Fibroblast of upper back skin (primary cell): ENCODE measurements at places on chromosomes 7 and 10.
A peak's percentile ranks its signal among the peaks of the same experiment; 100 is the strongest.

- DNase-seq = no peak
Measured at GRCh38 chr7:71182438-71182935, 50.5 kb downstream of the GALNT17 start.

- DNase-seq = no peak
Measured at GRCh38 chr10:78914502-78915189, 154.1 kb upstream of the ZMIZ1 start.

GRCh38 chr10:110009736-110010475 lies 2.1 kb downstream of the ADD3 start:
- DNase-seq = no peak

GRCh38 chr7:11252705-11253272 lies 279.1 kb downstream of the PHF14 start:
- no peak for DNase-seq

DNA sequence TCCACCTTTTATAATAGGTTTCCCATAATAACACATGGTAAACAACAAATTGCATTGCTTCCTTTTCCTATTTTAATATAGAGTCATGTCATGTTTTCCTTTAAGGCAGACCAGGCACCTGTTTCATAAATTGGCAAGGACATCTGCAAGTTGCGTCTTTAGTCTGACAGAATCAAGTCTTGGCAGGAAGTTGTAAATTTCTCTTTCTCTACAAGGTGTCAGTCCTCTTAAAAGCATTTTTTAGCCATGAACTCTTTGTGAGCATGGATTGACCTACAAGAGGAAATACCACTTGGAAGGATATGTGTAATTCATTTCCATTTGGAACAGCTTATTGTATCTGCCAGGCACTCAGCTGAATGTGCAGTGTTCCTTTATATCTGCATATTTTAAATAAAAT lies 176.8 kb downstream of the PRKG1 start:
- peak; percentile 16 for DNase-seq

DNA sequence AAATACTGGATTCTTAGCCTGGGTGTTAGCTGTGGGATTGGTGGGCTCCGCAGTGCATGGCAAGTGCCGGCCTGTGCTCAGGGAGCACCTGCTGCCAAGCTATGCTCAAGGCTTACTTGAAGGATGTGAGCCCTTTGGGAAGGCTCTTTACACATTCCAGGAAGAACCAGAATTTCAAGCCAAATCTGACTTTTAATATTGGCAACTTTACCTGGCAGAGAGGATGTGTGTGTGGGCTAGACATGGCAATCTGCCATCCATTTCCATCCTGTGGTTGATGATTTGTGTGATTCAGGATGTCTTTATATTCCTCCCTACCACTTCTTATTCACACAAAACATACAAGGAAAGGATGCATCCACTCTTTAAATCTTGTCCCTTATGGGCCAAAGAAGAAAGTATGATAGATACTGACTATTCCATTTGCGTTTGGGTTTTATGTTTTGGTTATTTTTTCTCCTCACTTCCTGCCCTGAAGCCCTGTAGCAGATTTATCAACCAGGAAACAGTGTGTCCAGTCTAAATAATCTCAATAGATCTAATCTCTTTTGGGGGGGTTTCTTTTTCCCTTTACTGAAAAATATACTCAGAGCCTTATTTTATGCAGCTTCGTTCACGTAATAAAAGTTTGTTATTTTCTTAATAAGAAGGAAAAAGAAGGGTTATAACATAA lies 247.1 kb downstream of the COBL start:
- peak; percentile 34 for DNase-seq

- no peak for DNase-seq
Measured at GRCh38 chr10:43681220-43681619, 32.5 kb upstream of the ZNF32 start.

- no peak for DNase-seq
Measured at GRCh38 chr7:157016352-157017041, 6.0 kb upstream of the MNX1 start.

- DNase-seq = no peak
Measured at GRCh38 chr7:129525225-129525862, 23.0 kb downstream of the SMKR1 start.

DNA sequence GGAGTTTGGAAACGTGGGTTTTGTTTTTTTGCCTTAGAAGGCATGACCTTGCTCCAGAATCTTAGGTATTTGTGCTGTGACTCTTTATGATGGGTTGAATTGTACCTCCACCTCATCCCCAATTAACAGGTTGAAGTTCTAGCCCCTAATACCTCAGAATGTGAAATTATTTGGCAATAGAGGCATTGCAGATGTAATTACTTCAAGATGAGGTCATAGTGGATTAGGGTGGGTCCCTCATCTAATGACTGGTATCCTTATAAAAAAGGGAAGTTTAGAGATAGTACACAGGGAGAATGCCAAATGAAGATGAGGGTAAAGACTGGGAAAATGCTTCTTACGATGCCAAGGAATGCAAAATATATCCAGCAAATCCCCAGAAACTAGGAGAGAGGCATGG lies 3.0 kb upstream of the FAM200A start:
- no peak for DNase-seq

- no peak for DNase-seq
Measured at GRCh38 chr7:151925446-151926335, 30.6 kb upstream of the GALNTL5 start.

DNA sequence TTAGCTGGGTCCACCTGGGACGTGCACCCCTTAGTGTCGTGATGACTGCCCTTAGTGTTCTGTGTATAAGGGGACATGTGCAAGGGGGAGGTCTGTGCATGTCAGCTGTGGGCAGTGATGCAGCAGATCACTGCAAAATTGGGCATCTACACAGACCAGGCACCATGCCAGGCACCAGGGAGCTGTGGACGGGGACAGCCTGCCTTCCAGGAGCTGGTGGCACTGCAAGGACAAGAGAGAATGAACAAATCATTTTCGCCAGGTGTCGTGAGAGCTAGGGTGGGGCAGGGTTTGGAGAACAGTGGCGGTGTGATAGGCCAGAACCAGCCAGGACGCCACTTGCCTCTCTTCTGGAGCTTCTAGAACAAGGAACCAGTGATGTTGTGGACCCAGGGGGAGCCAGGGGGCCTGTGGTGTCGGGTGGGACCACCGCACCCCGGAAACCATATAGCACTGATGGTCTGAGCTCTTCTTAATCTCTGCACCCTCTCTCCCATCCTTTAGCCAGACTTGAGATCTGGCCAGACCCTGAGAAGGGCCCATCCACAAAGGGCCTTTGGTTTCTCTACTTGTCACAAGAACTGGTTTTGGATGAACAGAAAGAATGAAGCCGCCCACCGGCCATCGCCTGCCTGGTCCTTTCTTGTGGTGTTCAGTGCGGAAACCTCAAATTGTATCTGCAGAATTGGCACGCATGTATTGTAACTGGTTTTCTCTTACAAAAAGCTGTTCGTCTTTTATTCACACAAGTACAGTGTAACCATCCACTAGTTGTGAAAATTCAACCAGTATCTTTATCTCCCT lies 30.7 kb downstream of the PRF1 start:
- DNase-seq = no peak

DNA sequence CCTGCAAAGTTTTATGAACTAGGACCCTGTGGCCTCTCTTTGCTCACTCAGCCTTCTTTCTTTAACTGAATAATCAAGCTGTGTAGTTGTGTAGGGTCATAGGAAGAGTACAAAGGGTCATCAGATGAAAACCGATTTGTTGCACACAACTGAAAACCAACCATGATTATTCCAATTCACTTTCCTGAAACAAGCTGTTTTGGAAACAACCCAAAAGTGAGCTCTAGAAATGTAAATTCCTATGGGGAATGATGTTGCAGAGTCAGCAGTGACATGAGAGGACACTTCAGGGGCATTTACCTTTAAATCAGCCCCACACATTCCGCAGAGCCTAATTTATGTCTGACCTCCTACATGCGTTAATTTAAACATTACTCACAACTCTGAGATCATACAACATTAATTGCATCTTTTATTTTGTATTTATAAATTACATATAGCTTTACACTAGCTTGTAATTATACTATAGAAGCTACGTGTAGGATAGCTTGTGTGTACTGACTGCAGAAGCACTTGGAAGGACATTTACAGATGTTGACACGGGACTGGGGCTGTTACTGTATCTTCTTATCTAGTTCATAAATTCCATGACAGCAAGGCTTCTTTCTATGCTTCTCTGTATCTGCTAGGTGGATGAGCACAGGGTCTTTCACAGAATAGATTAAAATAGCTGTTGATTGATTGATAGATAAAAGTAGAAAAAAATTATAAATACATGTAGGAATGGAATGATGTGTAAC lies 139.9 kb upstream of the AKR1E2 start:
- DNase-seq = no peak

- DNase-seq = peak; percentile 76
Measured at GRCh38 chr10:100506596-100507356, 12.9 kb downstream of the SEC31B start.

DNA sequence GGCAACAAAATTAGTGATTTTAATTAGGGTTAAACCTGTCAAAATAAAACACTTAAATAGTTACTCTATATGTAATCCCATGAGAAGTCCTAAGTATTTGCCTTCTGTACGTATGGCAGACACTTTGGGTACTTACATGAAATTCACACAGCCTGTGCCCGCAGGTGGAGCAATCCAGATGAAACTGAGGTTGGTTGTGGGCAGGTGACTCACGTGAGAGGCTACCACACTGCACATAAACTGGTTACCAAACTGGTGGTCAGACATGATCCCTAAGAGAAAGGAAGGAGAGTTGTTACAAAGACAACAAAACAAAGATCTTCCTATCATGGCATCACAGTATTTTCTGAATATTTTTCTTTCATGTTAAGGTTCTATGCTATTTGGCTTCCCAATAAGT lies 156.1 kb downstream of the RELN start:
- no peak for DNase-seq

- DNase-seq = no peak
Measured at GRCh38 chr7:92460510-92460909, 13.2 kb downstream of the GATAD1 start.

- DNase-seq = peak; percentile 28
Measured at GRCh38 chr7:23893942-23894891, 184.2 kb downstream of the STK31 start.

GRCh38 chr10:28314211-28314610 lies 11.3 kb upstream of the MPP7 start:
- no peak for DNase-seq

GRCh38 chr7:124250297-124251034 lies 217.6 kb upstream of the TMEM229A start:
- no peak for DNase-seq

GRCh38 chr10:44924261-44925040 lies 13.3 kb downstream of the TMEM72 start:
- DNase-seq = no peak

- no peak for DNase-seq
Measured at GRCh38 chr7:70585071-70585470, 546.9 kb upstream of the GALNT17 start.

DNA sequence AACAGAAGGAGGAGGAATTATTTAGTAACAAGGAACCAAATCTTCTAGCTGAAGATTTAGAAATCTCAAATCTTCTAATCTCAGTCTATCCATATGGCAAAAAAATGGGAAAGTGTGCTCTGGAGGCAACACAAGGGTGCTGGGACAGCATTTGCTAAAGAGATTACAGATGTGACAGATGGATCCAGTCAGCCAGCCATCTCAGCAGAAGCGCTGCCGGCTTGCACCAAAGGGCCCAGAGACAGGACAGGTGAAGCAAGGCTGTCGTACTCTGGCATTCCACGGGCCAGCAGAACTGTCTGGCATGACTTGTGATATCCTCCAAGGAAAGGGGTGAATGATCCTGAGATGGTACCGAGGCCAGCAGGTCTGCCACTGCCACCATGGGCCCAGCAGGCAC lies 45.7 kb upstream of the GJD4 start:
- no peak for DNase-seq

GRCh38 chr7:17713584-17713983 lies 226.7 kb downstream of the SNX13 start:
- DNase-seq = no peak

GRCh38 chr7:136919820-136920219 lies 51.4 kb downstream of the CHRM2 start:
- DNase-seq = no peak

DNA sequence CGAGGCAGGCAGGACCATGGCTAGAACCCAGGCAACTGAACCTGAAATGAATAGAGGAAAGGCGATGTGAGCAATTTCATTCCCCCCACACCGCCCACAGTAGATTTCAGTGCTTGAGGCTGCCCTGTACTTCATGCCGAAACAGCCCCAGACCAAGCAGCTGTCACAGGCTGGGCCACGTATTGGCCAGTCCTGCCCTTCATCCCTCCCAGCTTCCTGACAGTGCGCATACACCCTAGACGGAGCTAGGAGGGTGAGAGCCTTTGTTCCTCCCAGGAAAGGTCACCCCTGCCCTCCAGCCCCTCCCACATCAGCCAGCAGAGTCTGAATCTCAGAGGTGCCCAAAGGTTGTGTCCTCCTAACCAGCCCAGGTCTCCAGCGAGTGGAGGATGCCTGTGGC lies 98.8 kb downstream of the ZMIZ1 start:
- DNase-seq = no peak

DNA sequence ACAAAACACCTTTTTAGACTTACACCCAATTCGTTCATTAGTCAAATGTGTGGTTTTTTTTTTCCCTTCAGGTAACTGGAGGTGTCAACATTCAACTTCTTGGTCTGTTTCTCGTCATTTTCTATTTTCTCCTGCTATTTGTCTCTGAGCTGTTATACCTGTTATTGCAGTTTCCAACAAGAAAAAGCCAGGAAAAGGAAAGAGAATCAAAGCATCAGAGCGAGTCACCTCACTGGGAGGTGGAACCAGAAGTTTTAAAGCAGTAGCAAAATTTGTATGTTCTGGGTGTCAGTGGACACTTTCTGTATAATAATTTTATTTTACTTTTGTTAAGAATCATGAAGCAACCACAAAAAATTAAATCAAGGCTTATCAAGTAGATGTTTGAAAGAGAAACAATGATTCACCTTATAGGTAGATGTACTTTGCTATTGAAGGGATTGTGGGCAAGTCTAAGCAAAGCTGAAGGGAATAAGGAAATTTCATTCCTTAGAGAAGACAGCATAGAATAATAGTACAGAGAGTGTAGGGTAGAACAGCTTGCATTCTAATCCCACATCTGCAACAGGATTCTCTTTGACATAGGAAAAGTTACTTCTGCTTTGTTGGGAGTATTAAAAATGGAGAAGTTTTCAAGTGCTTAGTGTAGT lies 675.8 kb downstream of the PCDH15 start:
- DNase-seq = no peak

- DNase-seq = no peak
Measured at GRCh38 chr10:118151461-118151860, 104.7 kb upstream of the RAB11FIP2 start.

GRCh38 chr7:101162551-101163278 lies 2.7 kb downstream of the VGF start:
- peak; percentile 31 for DNase-seq

DNA sequence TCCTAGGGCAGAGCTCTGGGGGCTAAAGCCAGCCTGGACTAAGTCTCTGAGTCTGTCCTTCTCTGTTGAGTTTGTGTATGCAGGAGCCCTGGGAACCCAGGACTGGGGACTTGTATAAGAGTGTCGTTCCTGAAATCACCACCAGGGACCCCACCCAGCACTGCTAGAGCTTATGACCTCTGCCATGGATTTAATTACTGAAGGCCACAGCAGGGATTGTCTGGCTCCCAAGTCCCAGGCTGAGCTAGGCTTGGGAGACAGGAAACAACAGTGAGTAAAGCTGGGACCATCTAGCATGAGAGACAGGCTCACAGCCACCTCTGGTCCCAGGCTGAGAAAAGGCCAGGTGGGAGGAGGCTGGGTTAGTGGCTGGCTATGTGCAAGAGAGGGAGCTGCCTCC lies 1.4 kb upstream of the TSPAN15 start:
- DNase-seq = no peak

- DNase-seq = no peak
Measured at GRCh38 chr10:112706577-112706976, 243.5 kb upstream of the TCF7L2 start.
